ENCODE measurements at places on chromosomes 1 and 21.

DNA sequence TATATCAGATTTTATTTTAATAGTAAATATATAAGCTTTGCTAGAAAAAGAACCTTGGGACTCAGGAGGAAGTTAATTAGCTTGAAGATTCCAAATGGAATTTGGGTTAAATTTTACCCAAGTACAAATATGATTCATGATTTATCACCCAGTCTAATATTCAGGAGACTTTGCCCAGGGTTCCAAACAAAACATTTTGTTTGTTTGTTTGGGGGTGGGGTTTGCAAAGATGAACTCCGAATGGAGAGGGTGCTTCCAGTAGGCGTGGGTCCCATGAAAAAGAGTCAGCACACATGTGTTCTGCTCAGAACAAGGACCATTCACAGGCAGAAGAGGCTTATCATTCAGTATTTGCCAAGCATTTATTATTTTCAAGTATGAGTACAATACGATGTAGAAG, 23.5 kb downstream of the KCNT2 start:
- no peak for DNase-seq

GRCh38 chr21:36208326-36209013, 51.8 kb downstream of the DOP1B start:
- DNase-seq = no peak

DNA sequence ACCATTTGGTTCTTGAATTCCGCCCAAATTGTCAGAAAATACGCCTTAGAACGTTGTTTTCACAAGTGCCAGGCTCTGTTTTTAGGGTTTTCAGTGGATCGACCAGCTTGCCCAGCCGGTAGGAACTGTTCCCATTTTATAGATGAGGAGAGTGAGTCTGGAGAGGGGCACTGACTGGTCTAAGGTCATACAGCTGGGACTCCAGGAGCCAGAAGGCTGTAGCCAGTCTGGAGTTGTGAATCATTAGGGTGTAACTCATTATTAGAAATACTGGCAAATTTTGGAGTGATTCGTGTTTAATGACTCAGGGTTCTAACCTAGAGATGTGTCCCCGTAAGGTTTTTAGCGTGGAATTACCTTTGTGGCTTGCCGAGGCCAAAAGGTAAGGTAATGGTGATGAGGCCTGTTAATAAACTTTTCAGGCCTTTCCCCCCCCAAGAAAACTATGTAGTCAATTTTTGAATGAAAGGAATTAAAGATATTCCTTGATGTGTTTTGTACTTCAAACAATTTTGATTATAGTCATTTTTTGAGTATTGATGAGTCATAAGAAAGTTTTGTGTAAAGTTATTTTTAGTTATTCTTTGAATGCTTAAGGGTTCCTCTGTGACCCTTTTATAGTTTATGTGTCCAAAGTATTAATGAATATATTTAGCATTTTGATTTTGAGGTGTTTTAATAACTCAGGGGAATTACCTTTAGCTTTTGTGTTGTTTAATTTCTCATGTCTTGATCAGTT, 2.1 kb downstream of the DYRK1A start:
- peak; percentile 30 for DNase-seq

DNA sequence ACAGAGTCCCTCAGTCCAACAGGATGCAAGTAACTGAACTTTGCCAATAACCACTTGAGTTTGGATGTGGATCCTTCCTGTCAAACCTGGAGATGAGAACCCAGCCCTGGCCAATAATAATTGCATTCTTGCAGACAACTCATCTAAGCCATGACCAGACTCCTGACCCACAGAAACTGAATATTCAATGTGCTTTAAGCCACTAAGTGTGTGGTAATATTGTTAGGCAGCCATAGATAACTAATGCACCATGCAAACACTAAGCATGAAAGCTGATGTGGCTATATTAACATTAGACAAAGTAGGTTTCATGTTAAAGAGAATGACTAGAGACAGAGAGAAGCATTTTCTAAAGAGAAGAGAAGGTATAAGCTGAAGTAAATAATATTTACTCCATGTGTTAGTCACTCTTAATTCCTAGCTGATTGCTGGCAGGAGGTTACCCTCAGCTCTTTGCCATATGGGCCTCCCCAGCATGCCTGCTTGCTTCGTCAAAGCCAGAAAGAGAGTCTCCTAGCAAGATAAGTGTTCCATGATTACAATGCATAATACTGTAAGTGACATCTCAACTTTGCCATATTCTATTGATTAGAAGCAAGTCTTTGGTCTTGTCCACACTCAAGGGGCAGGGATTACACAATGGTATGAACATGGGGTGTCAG, 276.4 kb upstream of the PLXNA2 start:
- DNase-seq = no peak

DNA sequence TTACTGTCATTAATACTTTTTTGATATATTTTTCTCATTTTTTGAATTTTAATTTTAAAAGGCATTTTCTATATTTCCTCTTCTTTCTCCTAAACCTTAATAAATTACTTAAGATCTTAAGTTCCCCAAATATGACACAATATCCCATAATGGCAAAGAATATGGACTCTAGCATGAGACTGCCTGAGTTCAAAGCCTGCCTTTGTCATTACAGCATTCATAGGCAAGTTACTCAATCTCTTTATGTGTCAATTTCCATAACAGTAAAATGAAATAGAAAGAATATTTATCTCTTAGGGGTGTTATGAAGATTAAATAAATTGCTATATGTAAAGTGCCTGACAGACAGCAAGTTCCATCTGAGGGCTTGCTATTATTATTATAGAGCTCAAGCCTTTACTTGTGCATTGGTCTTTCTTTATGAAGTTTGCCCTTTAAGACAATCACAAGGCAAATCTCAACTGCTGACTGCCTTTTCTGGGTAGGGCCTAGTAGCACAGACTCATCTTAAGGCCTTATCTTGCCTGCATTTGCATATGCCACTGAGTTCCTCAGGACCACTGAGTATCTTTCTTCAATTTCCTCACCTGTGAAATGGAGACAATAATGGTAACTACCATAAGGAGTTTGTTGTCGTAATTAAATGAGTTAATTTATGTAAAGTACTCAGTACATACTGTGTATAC, 231.0 kb downstream of the NRIP1 start:
- no peak for DNase-seq

DNA sequence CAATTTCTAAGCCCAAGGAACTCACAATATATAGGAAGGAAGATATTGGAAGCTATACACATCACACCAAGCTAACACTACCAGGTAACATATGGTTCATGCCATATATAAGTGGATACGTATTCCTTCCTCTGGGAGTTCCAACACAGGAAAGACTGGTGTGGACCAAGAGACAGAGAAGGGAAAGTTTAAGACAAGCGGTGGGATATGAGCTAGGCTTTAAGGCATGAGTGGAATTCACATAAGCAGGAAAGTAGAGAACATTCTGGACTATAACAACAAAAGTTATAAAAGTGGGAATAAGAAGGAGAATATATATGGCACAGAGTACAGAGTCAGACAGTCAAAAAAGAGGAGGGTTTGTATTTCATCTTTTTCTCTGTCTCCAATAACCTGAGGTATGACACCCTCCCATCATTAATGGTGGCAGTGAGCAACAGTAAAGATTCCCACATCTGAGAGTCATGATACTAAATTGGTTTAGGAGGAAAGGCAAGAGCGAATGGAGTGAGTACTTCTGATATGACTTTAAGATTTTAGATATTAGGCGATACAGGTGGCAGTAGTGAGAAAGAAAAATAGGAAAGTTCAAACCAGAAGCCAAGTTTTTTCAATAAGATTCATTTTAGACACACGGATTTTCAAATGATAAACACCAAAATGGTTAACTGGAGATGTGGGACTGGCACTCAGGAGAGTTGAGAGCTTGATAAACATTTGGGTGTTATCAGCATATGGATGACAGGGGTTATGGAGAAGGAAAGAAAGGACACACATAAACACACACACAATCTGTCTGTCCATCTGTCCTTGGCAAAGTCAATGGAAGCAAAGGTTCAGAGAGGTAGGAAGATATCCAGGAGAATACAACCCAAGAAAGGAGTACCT, 87.4 kb upstream of the TTC39A start:
- no peak for DNase-seq

DNA sequence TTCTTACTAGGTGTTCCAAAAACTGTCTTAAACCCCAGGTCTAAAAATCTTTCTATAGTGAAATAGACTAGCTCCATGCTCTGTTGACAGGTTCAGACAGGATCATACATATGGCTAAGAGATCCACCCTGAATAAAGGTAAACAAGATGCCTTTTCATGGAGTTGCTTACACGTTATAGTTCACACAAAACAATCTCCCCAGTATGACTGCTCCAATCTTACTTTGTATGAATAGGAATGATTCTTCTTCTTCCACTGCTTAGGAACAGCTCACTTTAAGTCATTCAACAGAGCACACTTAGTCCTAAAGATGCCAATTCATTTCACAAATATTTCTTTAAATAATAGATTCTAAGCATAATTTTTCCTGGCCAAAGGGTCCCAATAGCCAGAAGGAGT, 16.0 kb downstream of the ELK4 start:
- no peak for DNase-seq

DNA sequence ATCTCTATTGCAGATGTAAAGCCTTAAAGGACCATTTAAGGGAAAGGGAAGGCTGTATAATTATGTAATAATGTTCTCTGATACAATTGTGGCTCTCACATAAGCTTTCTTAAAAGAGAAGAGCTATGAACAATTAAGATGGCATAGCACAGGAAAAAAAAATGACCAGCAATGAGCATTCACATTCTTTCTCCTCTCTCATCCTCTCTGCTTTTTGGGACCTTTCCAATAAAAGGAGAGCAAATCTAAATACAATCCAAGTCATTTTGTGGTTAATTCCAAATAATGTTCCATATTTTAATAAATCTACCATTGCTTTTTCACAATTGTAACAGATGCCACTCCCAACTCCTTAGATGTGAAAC, 23.5 kb downstream of the SMYD3 start:
- no peak for DNase-seq

GRCh38 chr1:12460911-12461621, 156.9 kb downstream of the DHRS3 start:
- no peak for DNase-seq

GRCh38 chr1:53438427-53439336, 20.5 kb upstream of the DMRTB1 start:
- no peak for DNase-seq

GRCh38 chr1:22760455-22760854, 49.8 kb downstream of the EPHB2 start:
- DNase-seq = no peak

DNA sequence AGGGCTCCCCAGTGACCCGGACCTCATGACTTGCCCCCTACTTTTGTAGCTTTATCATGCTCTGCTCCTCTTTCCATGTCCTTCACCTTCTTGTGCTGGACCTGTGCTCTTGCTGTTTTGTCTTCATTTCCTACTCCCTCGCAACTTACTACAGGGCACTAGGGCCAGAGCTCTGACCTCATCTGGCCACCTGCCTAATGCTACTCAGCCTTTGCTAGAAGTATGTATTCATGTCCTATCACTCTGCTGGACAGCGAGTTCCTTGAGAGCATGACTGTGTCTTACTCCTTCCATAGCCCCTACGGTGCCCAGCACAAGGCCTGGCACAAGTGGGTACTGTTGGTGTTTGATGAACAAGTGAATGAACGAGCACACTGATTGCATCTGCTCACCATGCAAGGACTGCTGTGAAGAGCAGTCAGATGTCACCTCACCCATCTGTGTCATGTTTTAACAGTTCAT, 1.9 kb downstream of the MTFR1L start:
- no peak for DNase-seq

GRCh38 chr1:29460041-29460610, 223.8 kb downstream of the PTPRU start:
- DNase-seq = no peak

DNA sequence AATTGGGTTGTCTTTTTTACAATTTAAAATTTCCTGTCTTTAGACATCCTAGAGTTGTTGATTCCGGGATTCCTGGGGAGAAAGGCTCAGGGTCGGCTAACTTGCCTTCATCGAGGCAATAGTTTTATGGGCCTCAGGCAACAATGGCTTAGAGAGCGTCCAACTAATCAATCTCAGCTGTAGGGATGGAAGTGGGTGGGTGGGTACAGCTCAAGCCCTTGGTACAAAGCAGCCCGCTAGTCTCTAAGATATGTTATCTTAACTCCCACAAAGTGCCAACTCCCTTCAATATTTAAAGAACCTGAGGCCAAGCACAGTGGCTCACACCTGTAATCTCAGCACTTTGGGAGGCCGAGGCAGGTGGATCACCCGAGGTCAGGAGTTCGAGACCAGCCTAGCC, 6.9 kb upstream of the FMN2 start:
- DNase-seq = no peak

DNA sequence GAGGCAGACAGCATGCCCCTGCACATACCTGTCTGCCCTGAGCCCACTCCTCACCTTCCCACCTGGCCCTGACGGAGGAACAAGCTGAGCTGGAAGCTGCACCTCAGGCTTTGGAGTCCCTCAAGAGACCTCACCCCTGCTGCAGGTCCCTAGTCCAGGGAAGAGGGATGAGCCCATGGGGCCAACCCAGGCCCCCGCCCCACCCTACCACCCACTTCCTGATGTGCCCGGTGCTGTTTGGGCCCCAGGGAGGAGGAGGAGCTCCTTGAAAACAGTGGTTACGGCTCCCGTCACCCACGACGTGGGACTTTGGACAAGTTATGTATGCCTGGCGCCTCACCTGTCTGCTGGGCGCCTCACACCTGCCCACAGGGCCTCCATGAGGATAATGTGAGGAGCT, 250.2 kb downstream of the NPHP4 start:
- DNase-seq = no peak

GRCh38 chr1:213969958-213970555, 17.7 kb upstream of the PROX1 start:
- DNase-seq = no peak

GRCh38 chr1:162548170-162548569, 13.4 kb upstream of the UAP1 start:
- peak; percentile 30 for DNase-seq

DNA sequence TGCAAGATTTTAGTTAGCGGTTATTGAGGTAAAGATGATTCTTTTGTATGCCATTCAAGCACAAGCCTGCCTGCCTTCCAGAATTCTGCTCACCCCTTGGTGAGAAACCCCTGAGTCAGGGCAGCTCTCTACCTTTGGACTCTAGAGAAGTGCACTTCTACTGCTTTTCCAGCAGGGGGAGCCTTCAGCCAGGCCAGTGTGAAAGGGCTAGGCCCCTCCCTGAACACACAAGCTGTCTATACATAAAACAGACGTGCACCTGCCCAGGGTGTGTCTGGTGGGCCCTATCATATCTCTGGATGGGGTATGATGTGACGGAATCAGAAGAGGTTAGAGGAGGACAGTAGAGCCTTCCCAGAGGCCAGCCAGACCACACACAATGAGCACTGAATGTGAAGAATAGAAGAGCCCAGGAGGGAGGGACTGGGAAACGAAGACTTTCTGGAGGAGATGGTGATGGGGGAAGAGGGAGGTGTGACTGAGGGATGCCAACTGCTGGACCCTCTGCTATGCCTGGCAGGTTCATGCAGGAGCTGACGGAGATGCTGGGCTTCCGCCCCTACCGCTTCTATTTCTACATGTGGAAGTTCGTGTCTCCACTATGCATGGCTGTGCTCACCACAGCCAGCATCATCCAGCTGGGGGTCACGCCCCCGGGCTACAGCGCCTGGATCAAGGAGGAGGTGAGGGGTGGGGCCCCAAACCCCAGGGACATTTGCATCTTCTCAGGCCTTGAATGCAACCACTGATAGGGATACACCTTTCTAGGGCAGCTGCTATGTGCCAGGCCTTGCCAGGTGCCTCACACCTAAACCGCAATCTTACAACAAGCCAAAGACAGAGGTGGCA, 13.0 kb upstream of the KCNC4 start:
- peak; percentile 79 for DNase-seq
